ENCODE measurements at places on chromosomes 1 and 21. TPM values are rescaled to one million over a fixed set of nuclear protein-coding genes. Genes with fewer than 3 reads are reported as not detected.

DNA sequence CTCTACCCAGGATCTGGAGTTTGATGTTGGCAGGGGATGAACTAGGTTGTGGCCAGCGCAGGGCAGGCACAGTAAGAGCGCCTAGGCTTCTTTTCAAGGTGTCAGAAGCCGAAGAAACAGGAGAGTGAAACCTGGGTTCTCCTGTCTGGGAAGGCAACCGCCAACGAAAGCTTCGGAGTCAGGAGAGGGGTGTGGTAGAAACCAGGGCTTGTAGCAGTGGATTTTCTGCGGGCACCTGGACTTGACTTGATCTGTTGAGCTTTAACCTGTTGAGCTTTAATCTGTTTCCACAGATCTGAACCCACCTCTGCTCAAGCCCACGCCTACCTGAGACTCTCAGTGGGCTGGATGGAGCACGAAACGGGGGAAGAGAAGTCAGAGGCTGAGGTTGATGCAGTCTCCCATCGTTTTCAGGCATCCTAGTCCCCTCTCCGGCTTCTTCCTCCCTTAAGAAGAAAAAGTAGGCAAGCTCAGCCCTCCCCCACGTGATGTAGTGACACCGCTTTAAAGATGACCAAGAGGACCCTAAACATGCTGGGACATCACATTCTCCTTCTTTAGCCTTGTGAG is 9.3 kb downstream of the HLX start:
- no peaks in the 10 kb centered on the region for H3K36me3 ChIP-seq
- H3K27ac ChIP-seq: no peak overlapping the region
- peaks cover 86% of the 10 kb centered on the region for H3K27me3 ChIP-seq
- H3K4me1 ChIP-seq: no peaks in the 10 kb centered on the region

ACTN2 gene
- total RNA-seq: 0.31 TPM

DNA sequence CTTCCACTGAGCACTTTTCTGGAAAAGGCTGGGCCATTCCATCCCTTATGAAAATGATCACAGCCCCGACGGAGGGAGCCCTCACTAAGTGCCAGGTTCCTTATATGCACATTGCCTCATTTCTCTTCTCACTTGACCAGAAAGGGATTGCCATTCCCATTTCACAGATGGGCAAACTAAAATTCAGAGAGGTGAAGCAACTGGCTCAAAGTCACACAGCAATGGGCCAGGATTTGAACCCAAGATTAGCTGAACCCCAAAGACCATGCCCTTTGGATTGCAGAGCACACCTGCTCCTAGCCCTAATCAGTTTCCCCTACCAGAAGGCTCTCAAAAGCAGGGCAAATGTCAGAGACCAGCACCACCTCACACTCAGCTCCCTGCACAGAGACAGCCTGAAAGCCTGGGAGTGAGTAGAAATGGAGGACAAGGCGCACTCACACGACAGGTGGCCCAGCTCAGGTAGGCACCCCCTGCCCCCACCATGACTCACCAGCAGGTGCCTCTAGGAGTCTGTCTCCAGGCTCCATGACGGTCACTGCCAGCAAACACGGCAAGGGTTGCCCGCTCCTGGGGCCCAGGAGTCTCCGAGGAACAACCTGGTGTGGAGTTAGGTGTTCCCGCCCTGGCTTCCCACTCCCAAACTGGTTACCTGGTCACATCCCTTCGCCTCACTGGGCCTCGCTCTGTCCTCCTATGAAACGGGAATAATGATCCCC is 21.7 kb downstream of the SDC3 start:
- no peak overlapping the region for H3K4me3 ChIP-seq
- H3K36me3 ChIP-seq: no peaks in the 10 kb centered on the region

GRCh38 chr1:1925437-1926345 is 6.6 kb upstream of the TMEM52 start:
- H3K27me3 ChIP-seq: peaks cover 69% of the 10 kb centered on the region
- no peak overlapping the region for H3K4me3 ChIP-seq
- no peak overlapping the region for H3K27ac ChIP-seq
- no peaks in the 10 kb centered on the region for H3K4me1 ChIP-seq
- no peaks in the 10 kb centered on the region for H3K36me3 ChIP-seq

DNA sequence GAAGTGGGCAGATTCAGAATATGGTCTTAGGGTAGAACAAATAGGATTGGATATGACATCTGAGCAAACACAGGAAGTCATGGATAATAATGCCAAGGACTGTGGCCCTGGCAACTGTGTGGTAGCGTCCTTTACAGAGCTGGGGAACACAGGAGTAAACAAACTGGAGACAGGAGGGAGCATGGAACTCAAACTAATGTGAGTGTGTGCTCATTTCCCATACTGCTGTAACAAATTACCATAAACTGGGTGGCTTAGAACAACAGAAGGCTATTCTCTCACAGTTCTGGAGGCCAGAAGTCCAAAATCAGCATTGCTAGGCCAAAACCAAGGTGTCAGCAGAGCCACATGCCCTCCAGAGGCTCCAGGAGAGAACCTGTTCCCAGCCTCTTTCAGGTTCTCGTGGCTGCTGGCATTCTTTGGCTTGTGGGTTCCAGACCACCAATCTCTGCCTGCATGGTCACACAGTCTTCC is 106.4 kb downstream of the TGFBR3 start:
- no peaks in the 10 kb centered on the region for H3K27me3 ChIP-seq
- H3K4me3 ChIP-seq: no peak overlapping the region
- H3K27ac ChIP-seq: no peak overlapping the region
- H3K4me1 ChIP-seq: peaks cover 4% of the 10 kb centered on the region
- H3K36me3 ChIP-seq: peaks cover 11% of the 10 kb centered on the region

DNA sequence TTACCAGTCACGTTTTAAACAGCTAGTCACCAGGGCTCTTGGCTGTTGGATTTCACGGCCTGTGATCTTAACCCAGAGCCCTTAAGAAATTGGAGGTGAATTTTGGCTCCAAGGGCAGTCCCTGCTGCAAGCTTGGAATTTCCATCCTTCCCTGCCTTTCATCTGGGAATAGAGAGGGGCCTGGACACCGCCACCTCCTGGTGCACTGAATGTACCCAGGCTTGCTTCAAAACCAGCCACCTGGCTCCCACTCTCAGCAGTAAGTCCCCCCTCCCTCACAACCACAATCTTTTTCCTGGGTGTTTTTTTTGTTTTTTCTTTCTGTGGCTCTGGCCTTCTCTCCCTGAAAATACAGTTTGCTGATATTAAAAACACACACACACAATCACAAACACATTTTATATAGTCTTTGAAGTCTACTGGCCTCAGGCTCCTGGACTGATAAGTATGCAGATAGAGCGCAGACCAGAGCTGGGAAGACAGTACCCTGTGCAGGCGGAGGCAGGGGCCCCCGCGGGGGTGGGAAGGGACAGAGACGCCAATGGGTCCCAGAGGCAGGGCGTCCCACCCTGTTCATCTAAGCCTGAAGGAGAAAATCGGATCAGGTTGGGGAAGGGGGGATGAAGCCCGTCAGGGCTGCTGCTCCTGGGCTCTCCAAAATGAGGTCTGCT is 65.8 kb upstream of the IGSF21 start:
- H3K4me3 ChIP-seq: no peak overlapping the region
- no peak for DNase-seq
- no peak overlapping the region for H3K27ac ChIP-seq
- H3K4me1 ChIP-seq: no peaks in the 10 kb centered on the region
- no peaks in the 10 kb centered on the region for H3K36me3 ChIP-seq

- no peak for DNase-seq
- no peak overlapping the region for H3K4me3 ChIP-seq
- peaks cover 6% of the 10 kb centered on the region for H3K4me1 ChIP-seq
- H3K36me3 ChIP-seq: 0 out of 3 replicates have a peak, but pooled peaks cover 5% of the 10 kb centered on the region
- no peaks in the 10 kb centered on the region for H3K27me3 ChIP-seq
- H3K27ac ChIP-seq: no peak overlapping the region
These were observed 4.2 kb downstream of the ADCY10 start for GRCh38 chr1:167909691-167910180.

- no peak for DNase-seq
- no peak overlapping the region for H3K27ac ChIP-seq
- no peaks in the 10 kb centered on the region for H3K36me3 ChIP-seq
- H3K4me1 ChIP-seq: no peaks in the 10 kb centered on the region
- H3K27me3 ChIP-seq: peaks cover 7% of the 10 kb centered on the region
- no peak overlapping the region for H3K4me3 ChIP-seq
These were observed 21.9 kb upstream of the TRIM67 start for GRCh38 chr1:231139659-231140654.

C4BPA gene
- total RNA-seq: 0.18 TPM

AKR1A1 gene
- 142 TPM for total RNA-seq

GRCh38 chr1:34785231-34785874 is 4.3 kb downstream of the GJB3 start:
- no peaks in the 10 kb centered on the region for H3K36me3 ChIP-seq
- H3K27ac ChIP-seq: no peak overlapping the region
- no peak for DNase-seq
- peaks cover 16% of the 10 kb centered on the region for H3K4me1 ChIP-seq
- no peak overlapping the region for H3K4me3 ChIP-seq

DNA sequence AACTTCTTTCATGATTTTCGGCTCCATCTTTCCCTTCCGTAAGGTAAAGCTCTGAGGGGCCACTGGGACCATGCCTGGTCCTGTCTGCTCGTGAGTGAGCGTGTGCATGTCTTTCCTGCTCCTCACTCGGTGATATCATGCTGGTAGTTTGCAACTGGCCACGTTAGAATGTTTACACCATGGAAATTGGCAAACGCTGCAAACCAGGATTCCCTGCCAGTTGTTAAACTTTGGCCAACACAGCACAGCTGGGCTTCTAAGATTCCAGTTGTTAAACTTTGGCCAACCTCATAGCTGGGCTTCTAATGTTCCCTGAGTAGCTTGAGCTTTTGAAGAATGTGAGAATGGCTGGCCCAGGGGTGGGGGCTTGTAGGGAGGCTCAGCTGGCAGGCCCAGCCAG is 68.0 kb upstream of the ACTL8 start:
- H3K4me1 ChIP-seq: no peaks in the 10 kb centered on the region
- H3K36me3 ChIP-seq: no peaks in the 10 kb centered on the region
- peaks cover 13% of the 10 kb centered on the region for H3K27me3 ChIP-seq
- no peak overlapping the region for H3K27ac ChIP-seq
- H3K4me3 ChIP-seq: no peak overlapping the region

DNA sequence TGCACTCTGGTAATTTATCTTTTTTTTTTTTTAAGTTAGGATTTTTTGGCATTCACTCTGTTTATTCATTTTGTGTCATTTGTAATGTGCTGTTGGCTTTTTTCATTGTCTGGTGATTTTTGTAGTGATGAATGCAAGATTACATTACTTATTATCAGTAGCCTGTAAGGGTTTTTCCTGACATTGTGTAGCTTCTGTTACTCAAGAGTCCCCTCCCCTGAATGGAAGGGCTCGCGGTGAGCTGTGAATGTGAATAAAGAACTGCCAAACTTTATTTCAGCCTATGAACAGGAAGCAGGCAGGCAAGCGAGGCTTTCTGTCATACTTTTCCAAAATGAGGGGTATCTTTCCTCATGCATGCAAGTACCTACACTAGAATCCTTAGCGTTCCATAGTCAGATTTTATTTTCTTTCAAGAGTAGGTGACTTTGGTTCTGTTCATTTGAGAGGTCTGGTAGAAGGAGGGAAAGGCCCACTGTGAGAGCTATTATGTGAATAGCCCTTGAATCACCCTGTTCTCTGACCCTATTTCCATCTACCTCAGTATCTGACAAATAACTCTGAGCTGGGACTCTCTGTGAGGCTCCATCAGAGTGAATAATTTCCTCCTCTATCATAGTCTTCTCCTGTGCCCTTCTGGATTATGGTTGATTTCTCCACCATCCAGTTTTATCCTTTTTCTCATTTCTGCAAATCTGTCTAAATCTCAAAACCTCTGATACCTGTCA is 114.0 kb downstream of the CD247 start:
- no peak overlapping the region for H3K27ac ChIP-seq
- no peak overlapping the region for H3K4me3 ChIP-seq
- peaks cover 32% of the 10 kb centered on the region for H3K36me3 ChIP-seq
- DNase-seq: no peak

GRCh38 chr21:42525676-42526378 is 12.2 kb downstream of the SLC37A1 start:
- no peak for DNase-seq
- H3K4me1 ChIP-seq: peaks cover 5% of the 10 kb centered on the region
- no peak overlapping the region for H3K4me3 ChIP-seq
- no peak overlapping the region for H3K27ac ChIP-seq
- H3K36me3 ChIP-seq: no peaks in the 10 kb centered on the region
- H3K27me3 ChIP-seq: peaks cover 51% of the 10 kb centered on the region

ZYG11B gene
- total RNA-seq: 20.4 TPM

LAX1 gene
- total RNA-seq: not detected

GRCh38 chr1:154541231-154541630 is 17.2 kb downstream of the UBE2Q1 start:
- peaks cover 79% of the 10 kb centered on the region for H3K27me3 ChIP-seq
- no peak for DNase-seq
- no peak overlapping the region for H3K4me3 ChIP-seq
- no peaks in the 10 kb centered on the region for H3K4me1 ChIP-seq
- H3K36me3 ChIP-seq: no peaks in the 10 kb centered on the region

LINGO4 gene
- total RNA-seq: not detected

DNA sequence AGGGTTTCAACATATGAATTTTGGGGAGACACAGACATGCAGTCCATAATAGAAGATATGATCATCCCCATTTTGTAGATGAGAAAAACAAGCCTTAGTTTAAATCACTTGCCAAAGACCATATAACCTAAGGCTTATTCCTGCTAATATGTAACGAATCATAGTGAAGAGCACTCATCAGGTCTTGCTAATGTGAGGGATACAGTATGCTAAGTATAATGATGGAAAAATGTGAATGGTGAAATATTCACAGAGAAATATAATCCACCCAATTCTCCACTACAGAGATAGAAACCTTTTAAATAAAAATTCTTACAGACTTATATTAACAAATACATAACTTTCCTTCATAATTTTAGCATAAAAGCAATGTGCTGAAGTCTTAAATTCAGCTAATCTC is 18.9 kb downstream of the ERICH3 start:
- H3K4me3 ChIP-seq: no peak overlapping the region
- H3K27me3 ChIP-seq: no peaks in the 10 kb centered on the region
- no peak for DNase-seq
- H3K36me3 ChIP-seq: no peaks in the 10 kb centered on the region

Data from K562 (cell line).